NCI-H2107 (cell line): ENCODE measurements at places on chromosomes 16 and 17.

DNA sequence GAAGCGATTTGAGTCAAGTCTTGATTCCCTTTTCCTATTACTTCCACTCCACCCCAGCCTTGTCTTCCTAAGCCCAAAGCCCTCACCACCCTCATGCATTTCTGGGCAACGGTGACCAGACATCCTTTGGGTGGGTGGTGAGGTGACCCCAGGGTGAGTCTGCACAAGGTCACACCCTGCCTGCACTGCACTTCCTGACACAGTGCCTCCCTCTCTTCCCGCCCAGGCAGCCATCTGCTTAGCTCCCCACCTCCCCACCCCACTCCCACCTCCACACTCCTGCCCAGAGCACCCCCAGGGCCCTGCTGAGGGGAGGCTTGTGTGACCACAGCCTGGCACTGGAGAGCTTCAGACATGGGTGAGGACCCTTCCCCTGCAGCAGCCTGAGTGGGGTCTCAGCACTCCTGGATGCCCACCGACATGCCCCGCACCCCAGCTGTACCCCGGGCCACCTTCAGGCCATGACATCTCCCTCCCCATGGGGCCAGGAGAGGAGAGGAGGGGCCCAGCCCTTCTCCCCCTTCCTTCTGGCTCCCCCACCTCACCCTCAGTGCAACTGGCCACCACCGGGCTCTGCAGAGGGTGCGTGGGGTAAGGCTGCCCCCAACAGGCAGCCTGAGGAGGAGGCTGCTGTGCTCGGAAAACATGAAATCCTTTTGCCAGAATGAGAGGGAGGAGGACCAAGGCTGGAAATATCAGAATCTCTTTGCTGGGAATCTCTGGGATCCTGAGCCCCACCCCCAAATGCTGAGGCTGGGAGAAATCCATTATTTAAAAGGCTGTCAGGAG lies 68.6 kb downstream of the CCT6B start:
- DNase-seq = peak; percentile 62

DNA sequence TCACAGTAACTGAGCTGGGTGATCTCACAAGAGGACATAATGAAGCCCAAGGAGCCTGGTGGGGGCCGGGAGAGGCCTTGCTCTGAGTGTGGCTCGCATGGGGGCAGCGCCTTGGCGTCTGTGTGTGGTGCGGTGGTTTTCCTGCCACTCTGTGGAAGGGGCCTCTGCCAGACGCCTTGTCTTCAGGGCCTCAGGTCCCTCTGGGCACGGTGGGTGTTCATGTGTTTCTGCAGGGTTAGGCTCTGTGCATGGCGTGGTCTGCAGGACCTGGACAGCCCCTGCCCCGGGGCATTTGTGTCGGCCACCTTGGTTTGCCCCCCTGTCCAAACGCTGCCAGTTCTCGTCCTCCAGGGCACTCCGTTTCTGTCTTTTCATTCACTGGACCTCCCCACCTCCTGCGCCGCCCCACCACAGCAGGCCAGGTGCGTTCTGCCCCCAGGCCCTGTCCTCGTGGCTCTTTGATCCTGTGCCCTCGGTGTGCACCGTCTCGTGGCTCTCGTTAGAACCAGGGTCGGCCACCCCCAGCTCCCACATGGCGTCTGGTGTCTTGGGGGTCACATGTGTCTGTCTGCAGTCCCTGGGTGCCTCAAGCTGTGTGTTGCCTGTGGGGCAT lies 43.7 kb upstream of the ZNF750 start:
- DNase-seq = no peak

DNA sequence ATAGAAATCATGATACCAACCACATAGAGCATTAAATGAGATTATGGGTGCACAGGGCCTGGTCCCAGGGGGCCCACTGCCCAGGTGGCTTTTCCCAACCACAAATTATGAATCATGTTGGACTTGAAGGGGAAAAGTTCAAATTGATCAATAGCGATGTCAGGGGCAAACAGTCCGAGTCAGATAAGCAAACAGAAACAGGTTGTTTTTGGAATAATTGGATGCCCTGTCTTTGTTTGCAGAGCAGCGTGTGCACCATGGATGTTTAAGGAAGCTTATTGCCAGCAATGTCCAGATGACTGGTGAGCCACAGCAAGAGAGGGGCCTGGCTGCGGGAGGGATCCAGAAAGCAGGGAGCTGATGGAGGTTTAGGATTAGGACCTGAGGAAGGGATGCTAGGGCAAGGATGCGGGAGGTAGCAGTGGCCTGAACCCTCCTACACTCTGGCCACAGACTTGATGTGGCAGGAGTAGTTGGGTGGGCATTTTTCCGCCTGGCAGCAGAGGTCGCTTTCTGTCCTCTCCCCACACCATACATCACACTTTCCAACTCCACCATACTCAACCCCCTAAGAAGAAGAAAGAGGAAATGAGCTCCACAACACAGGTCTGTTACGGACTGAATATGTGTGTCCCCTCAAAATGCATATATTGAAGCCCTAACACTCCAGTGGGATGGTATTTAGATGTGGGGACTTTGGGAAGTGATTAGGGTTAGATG lies 266.4 kb upstream of the RPL38 start:
- DNase-seq = no peak

DNA sequence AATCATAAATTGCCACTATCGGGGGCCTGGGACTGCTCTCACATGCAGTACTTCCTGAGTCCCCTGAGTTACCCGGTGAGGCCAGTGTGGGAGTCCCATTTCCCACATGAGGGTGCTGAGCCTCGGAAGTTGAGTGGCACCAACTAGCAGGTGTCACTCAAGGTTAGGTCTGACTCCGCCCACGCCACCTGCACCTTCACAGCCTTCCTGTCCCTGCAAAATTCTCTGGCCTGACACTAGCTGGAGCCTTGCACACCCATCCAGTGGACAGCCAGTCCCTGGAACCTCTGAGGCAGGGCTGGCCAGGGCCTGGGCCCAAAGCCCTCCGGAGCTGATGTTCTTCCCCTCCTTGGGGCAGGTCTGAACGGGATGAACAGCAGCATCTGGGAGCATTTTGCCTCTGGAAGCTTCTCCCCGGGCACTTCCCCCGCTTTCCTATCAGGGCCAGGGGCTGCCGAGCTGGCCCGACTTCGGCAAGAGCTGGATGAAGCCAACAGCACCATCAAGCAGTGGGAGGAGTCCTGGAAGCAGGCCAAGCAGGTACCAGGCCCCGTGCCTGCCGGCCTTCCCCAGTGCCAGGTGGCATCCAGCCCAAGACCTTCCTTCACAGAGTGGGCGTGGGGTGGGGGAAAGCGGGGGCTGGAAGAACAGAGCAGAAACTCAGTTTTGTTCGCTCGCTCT lies 21.9 kb downstream of the UNC13D start:
- DNase-seq = no peak

GRCh38 chr16:58773870-58774269 lies 39.8 kb upstream of the GOT2 start:
- no peak for DNase-seq

- no peak for DNase-seq
Observed at GRCh38 chr16:63283721-63284120, 1247.5 kb upstream of the CDH8 start.

GRCh38 chr17:65518256-65518655 lies 43.2 kb downstream of the AXIN2 start:
- DNase-seq = no peak

DNA sequence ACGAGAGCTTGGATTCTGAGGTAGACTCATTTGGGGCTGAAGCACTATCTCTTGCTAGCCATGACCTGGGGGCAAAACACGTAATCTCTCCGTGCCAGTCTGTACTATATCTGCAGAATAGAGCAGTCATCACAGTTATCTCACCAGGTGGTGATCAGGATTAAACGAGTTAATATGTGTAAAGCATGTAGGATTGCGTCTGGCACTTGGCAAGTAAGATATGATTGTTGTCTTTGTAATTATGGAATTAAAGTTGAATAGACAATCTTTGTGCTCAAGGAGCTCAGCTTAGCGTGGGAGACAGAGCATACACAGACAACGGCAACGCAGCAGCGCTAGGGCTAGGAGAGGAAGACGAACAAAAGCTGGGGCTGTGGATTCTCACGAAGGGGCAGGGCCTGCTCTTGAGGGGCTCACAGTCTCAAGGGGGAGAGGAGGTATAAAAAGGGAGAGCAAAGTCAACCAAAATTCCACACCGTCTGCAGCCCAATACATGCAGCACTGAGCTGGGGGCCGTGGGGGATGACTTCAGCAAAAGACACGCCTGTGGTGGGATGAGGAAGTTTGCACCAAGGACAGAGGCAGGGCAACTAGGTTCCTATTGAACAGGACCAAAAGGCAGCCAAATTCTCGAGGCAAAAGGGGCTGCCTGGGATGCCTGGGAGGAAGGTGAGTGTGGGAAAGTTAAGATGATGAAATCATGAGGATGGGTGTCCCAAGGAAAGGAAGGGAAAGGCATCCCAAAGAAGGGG lies 68.6 kb downstream of the SDK2 start:
- no peak for DNase-seq

DNA sequence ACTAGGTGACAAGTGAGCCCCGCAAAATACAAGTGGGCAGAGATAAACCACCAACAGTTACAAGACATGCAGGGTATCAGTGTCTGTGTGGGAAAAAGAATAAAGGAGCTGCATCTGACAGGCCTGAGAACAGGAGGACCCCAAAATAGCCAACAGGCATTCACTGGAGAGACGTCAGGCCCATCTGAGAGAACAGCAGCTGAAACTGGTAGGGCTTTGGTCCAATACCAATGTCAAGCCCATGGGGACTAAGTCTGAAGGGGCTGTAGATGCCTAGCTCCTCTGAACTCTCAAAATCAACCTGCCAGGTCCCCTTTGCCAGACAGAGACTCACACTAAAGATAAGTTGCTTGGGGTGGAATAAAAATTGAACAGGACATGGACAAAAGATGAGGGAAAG lies 30.5 kb upstream of the TANC2 start:
- no peak for DNase-seq

DNA sequence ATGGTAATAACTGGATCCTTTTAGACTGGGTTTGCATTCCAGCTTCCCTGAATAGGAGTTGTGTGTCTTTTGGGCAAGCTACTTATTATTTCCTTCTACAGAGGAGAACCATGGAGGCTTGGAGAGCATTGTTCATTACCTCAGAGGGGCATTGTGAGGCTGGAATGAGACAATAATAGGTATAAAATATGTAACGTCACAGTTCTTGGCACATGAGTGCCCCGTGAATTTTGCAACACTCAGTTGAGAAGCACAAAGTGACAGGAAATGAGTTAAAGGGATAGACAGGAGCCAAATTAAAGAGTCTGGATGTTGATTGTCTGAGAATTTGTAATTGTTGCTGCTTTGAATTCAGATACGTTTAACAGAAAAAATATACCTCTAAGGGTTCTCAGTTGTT lies 92.2 kb downstream of the CDH8 start:
- no peak for DNase-seq

GRCh38 chr16:9695152-9695551 lies 487.1 kb downstream of the GRIN2A start:
- no peak for DNase-seq

DNA sequence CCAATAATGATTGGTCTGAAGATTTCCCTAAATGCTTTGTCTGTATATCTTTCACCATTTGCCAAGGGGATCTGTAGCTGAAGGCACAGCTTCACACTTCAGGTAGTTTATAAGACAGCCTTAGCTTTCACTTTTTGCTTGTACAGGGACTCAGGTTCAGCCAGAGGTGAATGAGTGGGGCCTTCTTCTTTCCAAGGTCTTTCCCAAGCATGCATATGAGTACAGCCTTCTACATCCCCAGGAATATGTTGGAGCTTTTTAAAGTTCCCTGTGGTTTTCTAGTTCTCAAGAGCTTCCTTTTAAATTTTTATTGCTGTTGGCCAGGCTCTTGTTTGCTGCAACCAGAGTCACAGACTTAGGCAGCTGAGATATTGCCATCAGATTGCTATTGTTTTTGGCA lies 17.9 kb upstream of the SPDYE4 start:
- DNase-seq = no peak

DNA sequence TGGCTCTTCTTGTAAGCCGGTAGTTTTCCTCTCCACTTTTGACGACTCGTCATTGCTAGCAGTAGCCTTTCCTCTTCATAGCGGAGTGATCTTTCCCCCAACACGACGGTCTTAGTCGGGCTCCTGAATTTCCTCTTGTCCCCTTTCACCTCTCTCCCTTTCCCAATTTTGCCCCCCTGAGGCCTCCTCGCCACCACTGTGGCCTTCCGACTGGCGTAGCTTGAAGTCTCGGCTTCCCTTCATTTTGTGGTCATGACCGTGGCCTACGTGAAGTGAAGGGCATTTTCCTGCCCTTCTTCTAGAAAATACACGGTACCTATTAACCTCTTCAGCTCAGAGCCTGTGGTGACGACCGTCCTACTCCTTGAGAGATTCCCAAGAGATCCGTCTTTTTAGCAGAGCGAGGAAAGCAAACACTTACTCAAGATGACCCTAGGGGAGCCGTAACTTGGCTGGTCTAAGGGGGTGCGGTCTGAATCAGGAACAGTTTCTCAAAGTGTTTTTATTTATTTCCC lies 787 bp downstream of the PRKAR1A start:
- DNase-seq = no peak

DNA sequence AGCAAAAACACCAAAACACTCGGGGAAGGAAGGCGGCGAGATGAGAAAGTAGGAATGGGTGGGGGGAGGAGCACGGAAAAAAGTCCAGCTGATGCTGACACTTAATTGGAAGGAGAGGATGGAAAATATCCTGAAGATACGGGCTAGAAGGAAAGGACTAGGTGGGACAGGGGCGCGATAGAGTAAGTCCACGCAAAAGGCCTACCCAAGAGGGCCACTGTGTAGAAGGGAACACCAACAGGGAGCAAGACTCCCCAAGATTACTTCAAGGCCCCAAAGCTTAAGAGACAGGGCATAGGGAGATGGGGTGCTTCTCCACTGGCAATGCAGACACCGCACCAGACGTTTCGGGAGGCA lies 736 bp downstream of the APPBP2 start:
- DNase-seq = no peak

- no peak for DNase-seq
Observed at GRCh38 chr16:74896389-74897370, 88.2 kb downstream of the WDR59 start.

GRCh38 chr16:89822188-89823086 lies 5.8 kb upstream of the SPIRE2 start:
- peak; percentile 66 for DNase-seq

- DNase-seq = no peak
Observed at GRCh38 chr16:17277981-17278381, 192.8 kb downstream of the XYLT1 start.

GRCh38 chr17:43021741-43022512 lies at the start of gene VAT1:
TSS of gene VAT1 (minus strand) at chr17:43022385. CDS start at chr17:43022322, 63 bp downstream.
- peak; percentile 21 for DNase-seq

GRCh38 chr17:78800132-78800931 lies 18.3 kb upstream of the CYTH1 start:
- no peak for DNase-seq

DNA sequence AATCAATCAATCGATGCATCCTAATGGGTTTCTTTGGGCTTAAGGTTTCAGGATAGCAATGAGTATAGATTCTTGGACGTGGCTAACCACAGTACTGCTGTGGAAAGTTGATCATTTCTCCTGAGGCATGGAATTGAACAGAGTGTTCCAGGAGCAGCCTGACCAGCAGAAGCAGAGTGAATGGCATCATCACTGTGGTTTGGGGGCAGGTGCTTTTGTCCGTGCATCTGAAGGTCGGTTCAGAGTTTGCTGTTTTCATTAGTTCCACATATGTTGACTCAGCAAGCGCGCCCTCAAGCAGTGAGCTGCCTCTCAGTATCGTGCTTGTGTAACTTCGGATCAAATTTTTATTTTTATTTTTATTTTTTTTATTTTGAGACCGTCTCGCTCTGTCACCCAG lies 24.9 kb downstream of the KIAA0513 start:
- no peak for DNase-seq

GRCh38 chr17:8464941-8465340 lies 29.3 kb downstream of the NDEL1 start:
- no peak for DNase-seq
